Muscle of back (tissue), 13 donors: ENCODE measurements at places on chromosomes 7 and 10.

DNA sequence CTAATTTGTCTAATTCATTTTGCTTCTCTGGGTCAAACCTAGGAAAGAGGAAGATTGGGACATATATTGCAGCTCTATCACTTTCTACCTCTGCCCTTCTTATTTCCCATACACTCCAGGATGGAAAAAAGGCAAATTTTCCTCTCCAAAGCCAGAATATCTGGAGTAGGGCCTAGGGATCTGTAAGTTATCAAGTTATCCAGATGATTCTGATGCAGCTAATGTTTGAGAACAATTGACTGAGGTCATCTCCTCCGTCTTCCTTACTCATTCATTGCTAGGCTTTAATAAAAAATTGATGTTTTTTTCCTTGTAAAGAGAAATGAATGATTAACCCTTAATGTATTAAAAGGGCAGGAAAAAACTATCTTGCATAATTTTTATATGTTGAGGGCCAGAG, 211.9 kb upstream of the GLI3 start:
- DNase-seq: peak; percentile 32

GRCh38 chr7:158111049-158111751, 476.4 kb downstream of the PTPRN2 start:
- DNase-seq: no peak

DNA sequence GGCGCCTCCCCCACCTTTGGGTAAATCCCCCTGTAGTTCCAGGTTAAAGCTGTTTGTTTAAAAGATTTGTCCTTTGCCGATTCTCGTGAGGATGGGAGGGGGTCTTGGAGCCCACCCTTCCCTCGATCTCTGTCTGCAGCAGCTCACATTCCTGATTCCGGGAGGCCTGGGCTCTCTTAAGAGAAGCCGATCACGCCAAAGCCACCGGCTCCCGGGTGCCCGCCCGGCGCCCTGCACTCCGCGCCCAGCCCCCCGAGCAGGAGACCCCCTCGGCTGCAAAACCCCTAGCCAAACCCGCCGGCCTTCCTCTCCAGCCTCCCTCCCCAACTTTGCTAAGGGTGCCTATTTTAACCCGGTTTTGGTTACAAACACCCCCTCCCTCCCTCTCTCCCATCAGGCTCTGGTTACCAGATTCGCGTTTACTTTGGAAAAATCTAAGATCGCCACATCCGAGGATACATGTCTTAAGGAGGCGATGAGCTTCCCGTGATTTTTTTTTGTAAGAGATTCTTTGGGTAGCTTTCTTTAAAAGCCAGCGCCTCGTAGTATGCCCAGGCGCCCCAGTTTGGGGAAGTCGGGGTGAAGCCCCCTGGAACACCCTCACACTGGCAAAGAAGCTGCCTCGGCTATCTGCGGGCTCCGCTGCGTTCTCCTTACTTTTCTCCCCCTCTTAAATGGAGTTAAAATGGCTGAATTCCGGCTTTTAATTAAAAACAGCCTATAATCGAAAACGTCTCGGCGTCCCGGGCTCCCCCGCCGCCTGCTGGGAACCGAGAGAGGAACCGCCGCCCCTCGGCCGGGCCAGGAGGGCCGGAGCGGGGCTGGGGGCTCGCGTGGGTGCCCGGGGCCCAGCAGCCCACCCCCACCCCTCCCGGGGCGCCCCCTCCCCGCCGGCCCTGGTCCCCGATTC, 983 bp downstream of the TNRC18 start:
- peak; percentile 49 for DNase-seq

DNA sequence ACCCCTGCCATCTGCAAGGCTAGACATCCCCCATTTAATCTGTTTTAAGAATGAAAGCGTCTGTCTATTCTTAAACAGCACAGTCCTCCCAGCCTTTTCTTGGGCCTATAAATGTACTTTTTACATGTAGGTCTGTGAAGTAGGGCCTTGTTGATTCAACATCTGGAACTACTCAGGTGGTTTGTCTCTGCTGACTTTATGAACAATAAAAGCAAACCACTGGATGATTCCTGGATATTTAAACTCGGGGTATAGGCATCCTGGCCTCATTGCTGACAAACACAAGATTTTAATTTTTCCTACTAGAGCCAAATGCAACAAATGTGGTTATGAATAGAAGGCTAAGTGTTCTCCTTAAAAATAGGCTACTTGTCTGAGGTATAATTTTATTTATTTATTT, 198.3 kb downstream of the WDR11 start:
- DNase-seq: peak; percentile 27

- DNase-seq: no peak
These were observed 1.3 kb upstream of the TM9SF3 start for GRCh38 chr10:96588060-96588554.

- no peak for DNase-seq
These were observed 15.5 kb upstream of the LARP4B start for GRCh38 chr10:947051-947450.

DNA sequence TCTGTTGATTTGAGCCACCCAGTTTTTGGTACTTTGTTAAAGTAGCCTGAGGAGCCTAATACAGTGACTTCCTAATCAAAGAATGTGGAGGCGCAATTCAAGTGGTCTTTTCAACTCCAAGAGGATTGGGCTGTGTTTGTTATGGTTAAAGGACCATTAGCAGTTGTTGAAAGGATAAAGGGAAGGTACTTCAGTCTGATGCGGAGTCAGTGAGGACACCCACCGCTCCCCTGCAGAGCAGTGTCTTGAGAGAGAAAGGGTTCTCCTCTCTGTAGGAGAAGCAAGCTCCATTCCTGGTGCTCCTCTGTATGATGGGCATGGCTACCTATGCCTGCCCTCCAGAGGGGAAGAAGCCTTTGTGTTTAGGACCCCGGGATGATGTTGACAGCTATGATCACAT, 590.6 kb upstream of the C7orf33 start:
- DNase-seq: no peak

GRCh38 chr10:12271210-12271540, 75.2 kb downstream of the CDC123 start:
- no peak for DNase-seq

DNA sequence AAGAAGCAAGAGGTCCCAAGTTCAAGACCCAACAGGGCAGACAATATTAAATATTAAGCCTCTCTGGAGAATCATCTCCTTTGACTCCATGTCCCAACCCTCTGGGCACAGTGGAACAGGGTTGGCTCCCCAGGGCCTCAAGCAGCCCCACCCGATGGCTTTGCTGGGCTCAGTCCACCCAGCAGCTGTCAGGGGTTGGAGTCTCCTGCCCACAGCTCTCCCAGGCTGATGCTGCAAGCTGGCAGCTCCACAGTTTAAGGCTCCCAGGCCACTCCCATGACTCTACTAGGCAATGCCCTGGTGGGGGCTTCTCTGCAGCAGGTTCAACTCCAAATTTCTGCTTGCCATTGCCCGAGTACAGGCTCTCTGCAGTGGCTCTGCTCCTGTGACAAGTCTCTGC, 55.1 kb downstream of the LARP4B start:
- DNase-seq: no peak

GRCh38 chr7:30005464-30005863, 15.9 kb upstream of the SCRN1 start:
- no peak for DNase-seq

DNA sequence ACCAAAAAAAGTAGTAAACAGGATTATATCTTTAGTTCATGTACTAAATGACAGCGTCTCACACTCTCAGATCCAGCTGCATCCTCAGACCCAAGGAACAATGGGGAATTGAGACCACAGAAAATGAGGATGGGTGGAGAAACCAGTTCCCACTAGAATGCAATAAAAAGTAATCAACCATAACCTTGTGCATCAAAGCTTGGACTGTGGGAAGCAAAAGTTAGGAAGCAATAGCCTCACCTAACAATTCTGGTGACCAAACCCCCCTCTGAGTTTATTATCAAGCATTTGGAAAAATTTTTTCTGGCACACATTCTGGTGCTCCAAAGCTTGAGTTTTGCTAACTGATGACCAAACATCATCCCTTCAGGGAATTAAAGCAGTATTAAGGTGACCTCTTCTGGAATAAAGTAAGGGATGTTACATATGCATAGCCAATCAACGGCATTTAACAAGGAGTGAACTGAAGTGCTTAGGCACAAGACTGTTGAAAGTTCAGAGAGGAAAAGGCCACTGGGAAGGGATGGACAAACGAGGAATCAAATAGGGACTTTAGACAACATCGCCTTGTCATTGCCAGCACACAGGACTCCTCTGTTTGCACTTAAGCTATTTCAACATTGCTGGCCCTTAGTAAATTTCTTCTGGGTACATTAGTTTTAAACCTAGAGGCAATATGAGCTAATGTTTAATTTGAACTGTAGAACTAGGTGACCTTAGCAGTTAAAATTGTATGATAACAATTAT, 1.2 kb upstream of the MAT1A start:
- DNase-seq: no peak

GRCh38 chr10:6052247-6053221, 9.6 kb downstream of the IL2RA start:
- no peak for DNase-seq

DNA sequence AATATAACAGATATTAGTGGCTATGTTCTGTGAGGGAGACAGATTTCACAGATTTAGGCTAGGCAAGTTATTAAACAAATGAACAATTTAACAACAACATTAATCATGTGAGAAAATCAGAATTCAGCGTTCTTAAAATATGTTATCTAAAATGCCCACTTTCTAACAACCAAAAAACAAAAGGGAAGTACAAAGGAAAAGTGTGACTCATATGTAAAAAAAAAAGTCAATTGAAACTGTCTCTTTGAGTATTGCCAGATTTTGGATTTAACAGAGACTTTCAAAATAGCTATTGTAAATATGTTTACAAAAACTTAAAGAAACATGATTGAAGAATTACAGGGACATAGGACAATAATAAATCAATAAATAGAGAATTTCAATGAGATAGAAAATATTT, 34.8 kb upstream of the ARHGAP22 start:
- DNase-seq: no peak

DNA sequence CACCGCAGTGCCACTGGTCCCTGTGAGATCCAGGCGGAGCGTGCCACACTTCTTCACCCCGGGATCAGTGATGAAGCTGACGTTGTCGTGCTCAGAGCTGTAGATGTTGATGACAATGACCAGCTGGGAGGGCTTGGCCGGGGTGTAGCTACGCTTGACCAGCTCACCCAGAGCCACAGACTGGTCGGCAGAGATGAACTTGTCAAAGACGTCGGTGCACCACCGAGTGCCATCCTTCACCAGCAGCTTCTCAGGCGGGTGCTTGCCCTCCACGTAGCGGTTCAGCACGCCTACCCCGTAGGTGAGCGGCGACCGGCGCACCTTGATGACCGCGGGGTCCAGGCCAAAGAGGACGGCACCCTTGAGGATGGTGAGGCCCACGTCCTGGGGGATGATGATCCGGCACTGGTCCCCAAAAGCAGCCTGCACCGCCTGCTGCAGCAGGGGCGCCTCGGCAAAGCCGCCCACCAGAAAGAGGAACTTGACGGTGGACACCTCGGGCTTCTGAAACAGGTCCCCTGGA, 54.2 kb downstream of the PNLIPRP2 start:
- DNase-seq: no peak

GRCh38 chr7:132656846-132657776, 80.8 kb upstream of the PLXNA4 start:
- DNase-seq: no peak

GRCh38 chr7:157676001-157676400, 339.2 kb downstream of the DNAJB6 start:
- DNase-seq: no peak

- DNase-seq: no peak
These were observed 97.0 kb downstream of the C10orf105 start for GRCh38 chr10:71622616-71623015.

GRCh38 chr10:110456523-110457091, 41.1 kb upstream of the DUSP5 start:
- no peak for DNase-seq

- peak; percentile 78 for DNase-seq
These were observed 15.1 kb downstream of the BCAP29 start for GRCh38 chr7:107594961-107595737.

DNA sequence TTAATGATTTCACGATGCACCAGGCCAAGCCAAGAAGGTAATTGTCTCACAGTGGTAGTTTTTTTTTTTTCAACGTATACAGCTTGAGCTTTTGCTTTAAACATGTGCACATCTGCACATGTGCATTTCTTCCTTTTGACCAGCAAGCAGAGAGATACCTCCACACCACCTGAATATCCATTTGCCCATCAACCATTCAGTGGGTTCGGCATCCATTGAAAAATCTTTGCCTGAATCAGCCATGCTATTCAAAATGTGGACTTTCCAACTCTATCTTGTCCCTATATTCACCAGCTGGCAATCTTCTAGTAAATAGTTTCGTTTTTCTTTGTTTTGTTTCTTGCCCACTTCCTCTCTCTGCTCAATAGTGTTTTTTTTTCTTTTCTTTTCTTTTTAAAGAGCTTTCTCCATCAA, 7.7 kb upstream of the TRA2A start:
- DNase-seq: no peak

GRCh38 chr7:127040042-127040441, 212.7 kb downstream of the GRM8 start:
- DNase-seq: no peak

DNA sequence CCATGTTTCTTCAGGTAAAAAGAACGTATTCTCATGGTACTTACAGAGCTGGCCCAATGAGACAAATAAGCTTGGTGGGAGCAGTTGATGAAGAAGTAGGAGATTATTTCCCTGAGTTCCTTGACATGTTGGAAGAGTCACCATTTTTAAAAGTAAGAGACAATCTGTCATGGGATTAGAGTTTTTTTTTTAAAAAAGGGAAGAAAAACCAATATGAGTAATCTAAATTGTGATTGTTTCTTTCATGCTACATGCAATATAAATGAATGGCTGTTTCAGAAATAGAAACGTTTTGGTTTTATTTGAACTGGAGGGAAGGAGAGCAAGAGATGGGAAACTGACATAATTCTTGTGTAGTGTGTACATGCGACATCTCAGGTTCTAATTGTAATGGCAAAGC, 32.8 kb downstream of the TMEM60 start:
- DNase-seq: no peak

DNA sequence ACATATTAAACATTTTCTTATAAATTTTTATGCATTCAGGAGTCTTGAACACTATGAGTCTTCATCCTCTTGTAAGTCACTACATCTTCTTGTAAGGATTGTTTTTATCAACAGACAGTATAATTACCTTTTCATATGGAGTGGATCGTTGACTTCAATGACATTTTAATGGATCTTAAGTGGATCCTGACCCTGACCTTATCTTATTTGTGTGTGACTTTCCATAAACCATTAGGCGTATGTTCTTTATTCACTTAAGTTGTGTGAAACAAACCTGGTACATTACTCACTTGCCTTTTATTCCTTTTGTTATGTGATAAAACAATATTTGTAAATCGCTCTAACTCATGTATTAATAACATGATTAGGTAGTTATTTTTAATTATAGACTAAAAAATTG, 18.5 kb upstream of the SEMA3C start:
- no peak for DNase-seq

GRCh38 chr10:100928039-100928438, 15.3 kb downstream of the SLF2 start:
- no peak for DNase-seq

DNA sequence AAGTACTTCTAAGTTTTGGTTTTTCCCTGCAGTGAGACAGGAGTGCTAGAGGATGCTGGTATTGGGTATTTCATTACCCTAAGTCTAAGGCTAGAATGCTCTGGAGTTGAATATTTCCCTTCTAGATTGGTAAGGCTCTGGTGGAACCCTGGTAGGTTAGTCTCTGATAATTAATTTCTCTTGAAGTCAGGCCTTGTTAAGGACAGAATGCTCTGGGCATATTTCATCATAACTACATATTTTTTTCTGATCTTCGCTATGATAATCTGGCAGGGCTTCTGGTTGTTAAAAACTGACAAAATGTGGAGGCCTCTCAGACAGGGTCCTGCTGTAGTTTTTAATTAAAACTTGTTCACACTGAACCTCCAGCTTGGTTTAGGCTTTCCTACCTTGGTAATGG, 83.8 kb downstream of the CDK13 start:
- DNase-seq: no peak

GRCh38 chr7:28626221-28626620, 213.9 kb downstream of the CREB5 start:
- peak; percentile 70 for DNase-seq
